ENCODE measurements at places on chromosomes 6 and 20. TPM values are rescaled to one million over a fixed set of nuclear protein-coding genes. Genes with fewer than 3 reads are reported as not detected.

Gene TMC2
- not detected for total RNA-seq

Gene CALHM4
- total RNA-seq = not detected

Gene FKBP1C
- total RNA-seq = not detected

Gene ESR1
- 50.3 TPM for total RNA-seq

Gene PGK2
- not detected for total RNA-seq

Gene SFT2D1
- 23.3 TPM for total RNA-seq

Gene RAB32
- 26.8 TPM for total RNA-seq

Gene STX7
- 26.8 TPM for total RNA-seq

Gene FAM8A1
- 28.7 TPM for total RNA-seq

Gene SLC17A3
- not detected for total RNA-seq

Gene ZNF217
- 30.4 TPM for total RNA-seq

Gene HLA-DQB2
- total RNA-seq = 4.7 TPM

Gene FAM217B
- 12.8 TPM for total RNA-seq

Gene RIN2
- total RNA-seq = 86.9 TPM

Gene JPH2
- 13.8 TPM for total RNA-seq

Gene C20orf202
- not detected for total RNA-seq

Gene GABRR1
- not detected for total RNA-seq

Gene ZNF322
- total RNA-seq = 11.5 TPM

Gene CCN6
- total RNA-seq = not detected

Gene PCED1A
- total RNA-seq = 22.1 TPM

Gene AIF1
- 25.0 TPM for total RNA-seq

Gene GSTA1
- total RNA-seq = 1.7 TPM

Gene LRRC73
- total RNA-seq = not detected

Gene LHFPL5
- not detected for total RNA-seq

Gene GRM1
- total RNA-seq = not detected

Gene C20orf141
- not detected for total RNA-seq

Gene ELOVL5
- total RNA-seq = 42.5 TPM

Gene FLOT1
- 165 TPM for total RNA-seq

Gene C6orf15
- total RNA-seq = not detected

Gene MYCT1
- 8.3 TPM for total RNA-seq

Measured in vagina (tissue), 2 donors.